ENCODE measurements at places on chromosomes 11 and 22.

DNA sequence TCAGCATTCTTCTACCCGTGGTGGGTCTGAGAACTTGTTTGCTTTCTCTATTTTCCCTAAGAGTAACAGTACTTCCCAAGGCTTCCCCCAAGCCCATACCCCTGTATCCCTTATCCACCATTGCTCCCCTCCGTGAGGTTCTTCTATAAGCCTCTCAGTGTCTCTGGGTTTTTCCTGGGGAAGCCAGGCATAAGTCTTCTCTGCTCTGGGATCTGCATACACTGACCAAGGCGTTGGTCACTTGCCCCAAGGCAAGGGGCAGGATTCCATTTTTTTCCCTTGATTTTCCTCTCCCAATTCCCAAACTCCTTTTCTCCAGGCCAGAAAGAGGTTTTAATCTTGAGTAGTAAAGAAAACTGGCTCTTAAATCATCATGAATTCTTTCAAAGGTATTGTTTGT lies 27.2 kb upstream of the NCAM1 start:
- no peak for DNase-seq

DNA sequence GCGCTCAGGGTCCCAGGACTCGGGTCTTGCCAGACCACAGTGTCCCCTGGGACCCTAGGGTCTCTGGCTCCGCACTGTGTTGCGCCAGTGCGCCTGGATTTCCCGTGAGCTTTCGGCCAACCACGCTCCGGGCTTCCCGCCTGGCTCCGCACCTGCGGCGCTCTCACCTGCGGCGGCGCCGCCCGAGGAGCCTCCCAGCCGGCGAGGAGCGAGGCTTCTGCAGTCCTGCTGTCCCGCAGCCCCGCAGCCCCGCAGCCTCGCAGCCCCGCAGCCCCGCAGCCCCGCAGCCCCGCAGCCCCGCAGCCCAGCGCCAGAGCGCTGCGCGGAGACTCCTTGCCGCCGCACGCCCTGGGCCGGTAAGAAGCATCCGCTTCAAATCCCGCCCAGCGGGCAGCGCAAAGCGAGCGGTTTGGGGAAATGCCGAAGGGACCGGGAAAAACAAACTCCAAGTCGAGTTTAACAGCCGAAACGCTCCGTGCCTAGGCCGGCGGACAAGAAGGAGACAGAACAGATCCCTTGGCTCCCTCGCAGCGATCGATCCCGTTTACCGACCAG lies 939 bp downstream of the ALX4 start:
- DNase-seq: no peak

DNA sequence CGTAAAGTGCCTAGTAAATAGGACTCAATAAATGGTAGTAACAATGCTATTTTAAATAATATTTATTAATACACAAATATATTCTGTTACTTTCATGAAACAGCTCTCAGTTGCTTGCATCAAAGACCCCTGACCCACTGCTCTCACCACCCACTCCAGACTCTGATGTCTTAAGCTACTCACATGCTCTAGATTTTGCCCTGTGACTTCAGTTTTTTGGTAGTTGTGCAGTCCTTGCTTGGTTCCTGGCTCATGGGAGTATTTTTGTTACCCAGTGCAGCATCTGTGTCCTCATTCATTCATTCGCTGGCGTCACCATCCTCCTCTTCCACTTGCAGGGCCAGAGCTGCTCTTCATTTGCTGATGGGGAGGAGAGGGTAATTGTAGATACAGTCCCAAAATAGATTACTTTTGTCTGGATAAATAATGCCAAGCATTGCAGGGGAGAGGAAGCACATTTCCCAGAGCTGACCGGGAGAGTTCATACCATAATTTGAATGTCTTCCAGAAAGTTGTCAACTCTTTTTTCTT lies 12.7 kb downstream of the MRPL48 start:
- no peak for DNase-seq

GRCh38 chr22:41507330-41508063 lies 36.8 kb downstream of the POLR3H start:
- DNase-seq: no peak

DNA sequence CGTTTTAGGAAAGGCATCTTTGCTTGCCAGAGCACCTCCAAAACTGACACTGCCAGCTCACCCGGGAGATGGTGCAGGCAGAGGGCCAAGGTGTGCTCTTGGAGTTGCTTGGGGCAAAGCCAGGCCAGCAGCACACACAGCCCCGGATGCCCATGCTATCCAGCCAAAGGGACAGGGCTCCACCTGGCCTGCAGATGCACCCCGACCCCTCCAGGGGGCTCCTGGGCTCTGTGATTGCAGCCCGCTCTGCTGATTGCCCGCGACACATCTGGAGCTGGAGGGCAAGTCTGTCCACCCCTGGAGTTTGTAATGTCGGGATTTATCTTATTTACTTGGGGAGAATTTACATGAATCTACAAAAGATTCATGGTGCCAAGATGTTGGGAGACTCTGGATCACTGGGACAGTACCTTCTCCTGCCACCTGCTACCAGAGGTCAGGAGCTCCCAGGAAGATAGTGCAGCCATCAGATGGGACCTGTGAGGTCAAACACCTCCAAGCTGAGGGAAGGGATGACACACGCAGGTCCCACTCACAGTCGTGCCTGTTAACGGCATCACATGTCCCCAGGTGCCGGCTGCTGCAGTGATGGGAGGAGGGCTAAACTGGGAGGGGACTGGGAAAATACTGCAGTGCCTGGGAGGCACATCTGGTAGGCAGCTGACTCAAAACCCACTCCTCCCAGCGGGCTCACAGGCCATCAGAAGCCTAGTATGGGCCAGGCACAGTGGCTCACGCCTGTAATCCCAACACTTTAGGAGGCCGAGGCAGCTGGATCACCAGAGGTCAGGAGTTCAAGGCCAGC lies 17.2 kb downstream of the CBX7 start:
- no peak for DNase-seq

- DNase-seq: no peak
Measured at GRCh38 chr11:58788355-58789023, 56.0 kb downstream of the GLYATL2 start.

DNA sequence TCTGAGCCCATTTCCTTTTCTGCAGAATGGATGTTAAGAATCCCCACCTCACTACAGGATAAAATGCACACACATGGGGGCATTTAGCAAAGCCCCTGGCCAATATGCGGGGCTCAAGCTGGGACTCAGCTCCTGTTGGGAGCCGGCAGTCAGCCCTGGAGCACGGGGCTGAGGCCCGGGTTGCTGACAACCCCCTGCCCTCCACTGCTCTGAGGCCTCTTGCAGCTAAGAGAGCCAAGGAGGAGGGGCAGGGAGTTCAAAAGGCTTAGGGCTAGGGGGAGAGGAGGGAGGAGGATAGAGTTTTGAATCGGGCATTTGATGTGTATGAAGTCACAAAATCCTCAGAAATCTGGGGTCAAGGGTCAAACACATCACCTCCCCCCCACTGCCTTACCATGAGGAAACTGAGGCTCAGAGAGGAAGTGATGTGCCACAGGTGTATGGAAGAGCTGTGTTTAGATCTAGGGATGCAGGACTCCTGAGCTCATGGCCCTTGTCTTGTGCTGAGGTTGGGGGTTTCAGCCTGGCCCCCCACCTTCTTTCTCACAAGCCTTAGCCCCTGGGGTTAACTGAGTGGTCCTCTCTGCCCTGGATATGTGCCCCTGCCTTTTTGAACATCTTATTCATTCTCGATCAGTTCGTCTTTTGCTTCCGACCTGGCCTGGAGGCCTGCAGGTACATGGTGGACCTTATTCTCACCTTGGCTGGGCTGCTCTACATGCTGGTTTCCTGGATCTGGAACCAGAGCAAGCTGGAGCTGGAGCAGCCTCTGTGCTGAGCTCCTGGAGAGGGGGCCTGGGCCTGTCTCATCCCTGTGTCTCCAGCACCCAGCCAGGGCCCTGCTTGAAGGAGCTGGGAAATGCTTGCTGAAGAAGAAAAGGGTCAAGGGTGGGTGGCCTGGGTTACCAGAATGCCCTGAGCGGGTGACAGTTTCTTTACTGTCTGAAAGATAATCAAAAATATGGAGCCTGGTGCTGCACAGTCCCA lies 80.3 kb downstream of the LRRC32 start:
- no peak for DNase-seq

DNA sequence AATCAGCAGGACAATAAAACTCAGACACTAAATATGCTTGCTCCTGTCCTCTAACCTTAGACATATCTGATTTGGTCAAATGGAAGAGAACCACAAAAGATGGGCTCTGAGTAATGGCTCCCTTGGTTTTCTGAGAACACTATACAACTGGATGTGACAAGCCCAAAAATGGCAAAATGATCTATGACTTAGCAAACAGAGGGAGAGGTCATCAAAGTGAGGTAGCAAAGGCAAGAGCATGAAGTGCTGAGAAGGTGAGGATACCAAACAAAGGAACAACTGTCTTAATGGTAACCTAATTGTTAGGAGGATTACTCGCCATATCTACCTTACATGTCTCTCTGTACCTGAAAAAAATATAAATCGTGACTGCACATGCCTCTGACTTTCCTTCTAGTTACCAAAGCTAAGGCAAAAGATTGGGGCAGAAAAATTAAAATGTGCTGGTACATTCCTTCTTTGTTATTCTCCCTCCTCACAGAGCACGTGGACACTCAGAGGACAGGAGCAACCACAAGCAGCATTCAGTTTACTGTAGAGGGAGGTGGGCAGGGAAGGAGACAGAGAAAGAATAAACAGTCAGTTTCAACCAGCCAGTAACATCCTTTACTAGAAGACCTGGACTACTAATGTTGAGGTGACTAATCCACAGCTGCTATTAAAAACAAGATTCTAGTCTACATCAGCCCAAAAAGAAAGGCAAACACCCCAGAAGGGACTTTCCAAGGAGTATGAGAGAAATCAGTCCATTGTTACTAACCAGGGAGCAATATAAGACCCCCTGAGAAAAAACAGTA lies 88.8 kb downstream of the AMBRA1 start:
- no peak for DNase-seq

DNA sequence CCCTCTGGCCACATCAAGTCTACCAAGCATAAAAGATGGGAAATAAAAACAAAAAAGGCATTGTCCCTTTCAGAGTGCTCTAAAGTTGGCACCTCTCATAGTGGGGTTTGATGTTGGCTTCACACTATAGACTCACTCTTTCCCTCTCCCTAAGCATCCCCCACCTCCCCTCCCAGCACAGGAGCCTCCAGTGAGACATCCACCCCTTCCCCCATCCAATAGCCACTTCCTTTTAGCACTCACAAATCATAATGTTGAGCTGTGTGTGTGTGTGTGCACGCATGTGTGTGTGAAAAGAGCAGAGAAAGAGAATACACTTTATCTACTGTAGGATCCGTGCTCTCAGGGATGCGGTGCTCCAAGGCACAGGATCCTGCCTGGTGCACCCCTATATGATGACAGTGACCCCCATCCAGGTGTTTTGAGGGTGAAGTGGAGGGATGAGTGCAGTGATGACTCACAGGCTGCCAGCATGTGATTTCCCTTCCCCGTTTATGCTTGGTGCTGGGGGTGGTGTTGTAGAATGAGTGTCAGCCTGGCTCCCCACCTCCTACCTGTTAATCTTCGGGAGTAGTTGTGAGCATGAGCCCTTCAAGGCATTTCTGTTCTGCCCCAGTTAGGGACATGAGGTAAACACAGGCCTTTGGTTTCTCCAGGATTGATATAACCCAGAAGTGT lies 235.2 kb upstream of the B3GAT1 start:
- no peak for DNase-seq

DNA sequence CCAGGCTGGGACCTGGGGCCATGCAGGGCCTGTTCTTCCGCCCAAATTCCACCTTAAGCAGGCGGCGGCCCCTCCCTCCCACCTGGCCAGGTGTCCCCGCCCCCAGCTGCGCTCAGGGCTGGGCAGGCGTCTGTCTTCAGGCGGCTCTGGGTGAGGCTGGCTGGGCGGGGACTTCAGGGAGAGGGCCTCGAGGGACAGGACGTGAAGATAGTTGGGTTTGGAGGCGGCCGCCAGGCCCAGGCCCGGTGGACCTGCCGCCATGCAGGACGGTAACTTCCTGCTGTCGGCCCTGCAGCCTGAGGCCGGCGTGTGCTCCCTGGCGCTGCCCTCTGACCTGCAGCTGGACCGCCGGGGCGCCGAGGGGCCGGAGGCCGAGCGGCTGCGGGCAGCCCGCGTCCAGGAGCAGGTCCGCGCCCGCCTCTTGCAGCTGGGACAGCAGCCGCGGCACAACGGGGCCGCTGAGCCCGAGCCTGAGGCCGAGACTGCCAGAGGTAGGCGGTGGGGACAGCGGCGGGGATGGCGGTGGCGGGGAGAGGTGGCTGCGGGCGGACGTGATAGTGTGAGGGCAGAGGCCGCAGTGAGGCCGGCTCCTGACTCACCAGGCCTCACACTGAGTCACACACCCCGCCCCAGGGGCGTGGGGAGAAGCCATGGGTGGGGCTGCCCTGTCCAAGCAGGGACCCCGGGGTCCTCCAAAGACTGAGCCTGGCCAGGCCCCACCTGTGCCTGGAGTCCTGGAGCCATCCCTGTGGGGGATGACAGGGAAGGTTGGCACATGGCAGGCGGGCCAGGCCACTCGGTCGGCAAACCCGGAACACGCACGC lies at the start of gene PKP3:
Gene PKP3, plus strand, starts transcription at position 176 of the 824 bp plus-strand sequence. Its CDS starts 84 bp downstream, at position 260.
- no peak for DNase-seq

- DNase-seq: no peak
Measured at GRCh38 chr11:134071306-134071705, 2.4 kb downstream of the JAM3 start.

DNA sequence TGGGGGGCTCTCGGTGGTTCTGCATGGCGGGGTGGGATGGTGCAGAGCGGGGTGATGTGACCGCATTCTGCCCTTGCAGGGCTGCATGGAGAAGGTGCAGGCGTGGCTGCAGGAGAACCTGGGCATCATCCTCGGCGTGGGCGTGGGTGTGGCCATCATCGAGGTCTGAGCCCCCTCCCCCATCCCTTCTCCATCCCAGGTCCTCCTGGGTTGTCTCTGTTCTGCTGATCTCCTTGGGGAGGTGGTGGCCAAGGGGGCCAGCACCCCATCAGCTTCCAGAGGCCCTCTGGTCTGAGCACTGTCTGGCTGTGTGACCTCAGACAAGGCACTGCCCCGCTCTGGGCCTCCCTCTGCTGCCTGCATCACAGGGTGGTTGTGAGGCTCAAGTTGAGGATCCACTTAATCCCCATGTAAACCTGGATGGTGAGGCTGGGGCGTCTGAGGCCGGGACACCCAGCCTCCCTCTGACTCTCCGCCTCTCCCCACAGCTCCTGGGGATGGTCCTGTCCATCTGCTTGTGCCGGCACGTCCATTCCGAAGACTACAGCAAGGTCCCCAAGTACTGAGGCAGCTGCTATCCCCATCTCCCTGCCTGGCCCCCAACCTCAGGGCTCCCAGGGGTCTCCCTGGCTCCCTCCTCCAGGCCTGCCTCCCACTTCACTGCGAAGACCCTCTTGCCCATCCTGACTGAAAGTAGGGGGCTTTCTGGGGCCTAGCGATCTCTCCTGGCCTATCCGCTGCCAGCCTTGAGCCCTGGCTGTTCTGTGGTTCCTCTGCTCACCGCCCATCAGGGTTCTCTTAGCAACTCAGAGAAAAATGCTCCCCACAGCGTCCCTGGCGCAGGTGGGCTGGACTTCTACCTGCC lies 53.3 kb downstream of the CD82 start:
- no peak for DNase-seq

GRCh38 chr22:20584029-20584871 lies 76.8 kb downstream of the MED15 start:
- DNase-seq: no peak

DNA sequence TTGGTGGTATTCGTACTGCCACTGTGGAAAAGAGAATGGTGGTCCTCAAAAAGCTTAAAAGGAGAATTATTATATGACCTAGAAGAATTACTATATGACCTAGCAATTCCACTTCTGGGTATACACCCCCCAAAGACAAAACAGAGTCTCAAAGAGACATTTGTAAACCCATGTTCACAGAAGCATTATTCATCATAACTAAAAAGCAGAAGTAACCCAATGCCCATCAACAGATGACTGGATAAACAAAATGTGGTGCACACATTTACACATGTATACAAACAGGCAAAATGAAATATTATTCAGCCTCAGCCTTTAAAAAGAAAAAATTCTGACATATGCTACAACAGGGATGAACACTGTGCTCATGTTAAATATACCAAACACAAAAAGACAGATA lies 89.4 kb downstream of the ARHGAP32 start:
- DNase-seq: no peak

Measured in stimulated activated CD8-positive, alpha-beta memory T cell treated with anti-CD3 and anti-CD28 coated beads, Interleukin-7, amount 100 ng/mL, for 48 hours (primary cell).